Hippocampal formation (tissue), 2 donors: ENCODE measurements at places on chromosomes 5 and 9.

GRCh38 chr9:87425202-87425601, 72.5 kb upstream of the DAPK1 start:
- no peak for DNase-seq

DNA sequence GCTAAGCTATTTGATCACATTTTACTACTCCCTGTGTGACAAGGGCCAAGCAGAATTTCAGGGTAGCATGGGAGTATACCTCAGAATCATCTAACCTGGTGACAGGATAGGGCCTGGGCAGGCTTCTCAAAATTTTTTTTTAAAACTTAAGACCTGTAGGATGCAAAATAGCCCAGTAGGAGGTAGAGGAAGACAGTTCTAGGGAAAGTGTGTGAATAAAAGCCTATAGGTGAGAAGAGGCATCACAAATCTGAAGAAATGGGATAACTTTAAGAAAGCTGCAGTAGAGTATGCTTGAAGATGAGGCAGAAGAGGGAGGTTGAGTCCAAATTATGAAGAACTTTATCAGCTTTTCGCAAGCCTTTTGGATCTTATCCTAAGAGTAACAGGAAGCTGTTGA, 32.3 kb downstream of the CNTRL start:
- no peak for DNase-seq

DNA sequence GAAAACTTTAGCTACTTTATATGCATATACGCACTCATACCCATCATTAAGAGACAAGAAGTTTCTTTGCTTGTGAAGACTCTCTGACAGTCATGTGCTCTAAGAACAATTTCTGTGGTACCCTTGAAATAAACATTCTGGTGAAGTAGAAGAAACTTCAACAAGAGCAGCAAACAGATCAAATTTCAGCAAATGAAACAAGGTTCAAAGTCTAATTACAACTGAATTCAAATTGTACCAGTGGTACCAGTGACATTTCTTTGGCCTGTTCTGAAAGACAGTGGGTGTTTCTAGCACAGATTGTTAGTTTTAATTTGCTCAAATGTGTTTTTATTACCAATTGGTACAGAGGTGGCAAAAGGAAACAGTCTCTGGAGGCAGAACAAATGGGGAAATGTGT, 391.0 kb downstream of the CHSY3 start:
- no peak for DNase-seq

DNA sequence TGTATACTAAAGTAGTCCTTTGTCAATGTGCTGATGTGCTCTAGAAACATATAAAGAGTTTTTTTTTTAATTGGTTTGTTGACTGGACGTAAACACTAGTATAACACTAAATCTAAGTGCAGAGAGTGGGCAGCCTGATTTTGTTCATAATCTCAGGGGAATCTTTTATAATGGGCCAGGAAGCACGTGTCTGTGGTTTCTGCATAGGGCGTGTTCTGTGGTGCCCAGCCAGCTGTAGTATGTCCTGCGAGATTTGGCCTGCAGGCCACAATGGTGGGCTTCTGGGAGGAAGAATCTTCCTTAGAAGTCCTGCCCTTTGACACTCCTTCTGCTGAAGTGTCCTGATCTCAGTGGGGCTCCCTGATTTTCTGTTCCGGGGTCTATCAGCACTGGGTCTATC, 49.0 kb upstream of the DHFR start:
- no peak for DNase-seq

DNA sequence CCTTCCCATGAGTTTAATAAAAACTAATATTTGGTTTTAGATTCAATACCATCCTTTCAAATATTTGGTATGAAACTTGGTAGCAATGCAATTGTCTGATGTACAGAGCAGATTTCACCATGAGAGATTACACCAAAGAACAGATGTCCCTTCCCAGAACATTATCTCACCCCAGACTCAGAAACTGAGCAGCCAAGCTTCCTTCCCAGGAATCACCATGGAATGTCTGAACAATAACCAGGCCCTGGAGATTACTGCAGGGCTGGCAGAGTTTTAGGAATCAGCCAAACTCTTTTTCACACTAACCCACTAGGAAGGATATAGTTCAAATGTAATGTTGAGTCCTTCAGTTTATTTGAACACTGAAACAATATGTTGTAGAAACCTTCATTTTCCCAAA, 23.9 kb downstream of the CLTA start:
- DNase-seq, result peak; percentile 40

GRCh38 chr5:155905364-155905763, 421.6 kb upstream of the SGCD start:
- DNase-seq, result no peak

DNA sequence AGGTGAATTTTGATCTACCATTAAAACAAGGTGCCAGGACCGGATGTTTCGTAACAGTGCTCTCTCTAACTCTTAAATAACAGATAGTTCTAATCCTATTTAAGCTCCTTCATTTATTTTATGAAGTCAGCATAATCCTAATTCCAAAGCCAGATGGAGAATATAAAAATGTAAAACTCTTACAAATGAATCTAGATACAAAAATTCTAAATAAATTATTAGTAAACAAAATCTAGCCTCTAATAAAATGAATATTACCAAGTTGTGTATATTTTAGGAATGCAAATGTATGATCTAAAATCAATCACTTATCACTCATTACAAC, 32.4 kb upstream of the IL33 start:
- no peak for DNase-seq

GRCh38 chr9:122134822-122135528, 24.6 kb downstream of the NDUFA8 start:
- no peak for DNase-seq

GRCh38 chr5:142830241-142831008, 60.2 kb downstream of the ARHGAP26 start:
- no peak for DNase-seq

GRCh38 chr5:88847420-88847819, 35.6 kb downstream of the MEF2C start:
- DNase-seq, result no peak

GRCh38 chr5:57405984-57406383, 76.6 kb downstream of the ACTBL2 start:
- no peak for DNase-seq

DNA sequence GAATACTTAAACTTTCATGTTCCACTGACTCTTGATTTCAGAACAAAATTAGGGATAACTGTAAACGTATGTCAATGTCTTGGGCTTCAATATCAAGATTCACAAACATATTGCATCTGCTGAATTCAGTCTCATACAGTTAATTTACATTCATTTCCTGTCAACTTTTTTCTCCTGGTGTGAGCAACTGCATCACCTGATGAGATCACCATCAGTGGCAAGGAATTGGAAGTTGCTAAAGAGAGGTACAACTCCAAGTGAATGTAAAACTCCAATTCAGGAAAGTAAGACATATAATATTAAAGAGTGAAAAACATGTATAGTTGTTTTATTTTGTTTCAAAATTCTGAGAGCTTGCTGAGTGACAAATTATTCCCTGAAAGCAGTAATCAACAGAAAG, 1336.2 kb upstream of the C9orf72 start:
- no peak for DNase-seq

- no peak for DNase-seq
Observed at GRCh38 chr5:14738050-14738449, 73.5 kb downstream of the OTULIN start.
